Neuronal stem cell (in vitro differentiated cells): ENCODE measurements at places on chromosomes 3 and 15.

GRCh38 chr3:9149566-9149965 is 99.9 kb downstream of the SRGAP3 start:
- no peak for DNase-seq

- no peak for DNase-seq
Observed at GRCh38 chr3:10299175-10299574, 6.4 kb upstream of the GHRL start.

DNA sequence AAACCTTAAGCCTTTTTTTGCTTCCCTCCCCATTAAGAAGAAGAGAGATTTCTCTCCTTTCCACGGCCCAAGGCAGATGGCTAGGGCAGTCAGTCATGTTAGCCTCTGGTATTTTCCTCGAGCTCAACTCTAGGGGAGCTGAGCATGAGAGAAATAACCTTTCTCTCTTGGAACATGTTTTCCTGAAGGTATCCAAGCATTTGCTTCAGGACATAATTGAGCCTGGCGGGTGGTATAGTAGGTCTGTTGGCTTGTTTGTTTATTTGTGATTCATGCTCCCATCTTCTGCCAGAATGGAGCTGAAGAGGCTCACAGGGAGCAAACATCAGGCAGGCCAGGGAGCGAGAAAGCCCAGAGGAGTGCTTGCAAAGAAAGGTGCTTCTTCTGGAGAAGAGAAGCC is 102.5 kb downstream of the MESD start:
- no peak for DNase-seq

GRCh38 chr15:101827257-101827656 is 15.3 kb downstream of the OR4F15 start:
- no peak for DNase-seq

GRCh38 chr3:125418306-125418705 is 43.2 kb upstream of the ZNF148 start:
- DNase-seq: no peak

GRCh38 chr3:187615630-187616029 is 54.6 kb downstream of the SST start:
- no peak for DNase-seq

GRCh38 chr3:72957297-72957696 is 39.3 kb upstream of the PPP4R2 start:
- DNase-seq: peak; percentile 53

DNA sequence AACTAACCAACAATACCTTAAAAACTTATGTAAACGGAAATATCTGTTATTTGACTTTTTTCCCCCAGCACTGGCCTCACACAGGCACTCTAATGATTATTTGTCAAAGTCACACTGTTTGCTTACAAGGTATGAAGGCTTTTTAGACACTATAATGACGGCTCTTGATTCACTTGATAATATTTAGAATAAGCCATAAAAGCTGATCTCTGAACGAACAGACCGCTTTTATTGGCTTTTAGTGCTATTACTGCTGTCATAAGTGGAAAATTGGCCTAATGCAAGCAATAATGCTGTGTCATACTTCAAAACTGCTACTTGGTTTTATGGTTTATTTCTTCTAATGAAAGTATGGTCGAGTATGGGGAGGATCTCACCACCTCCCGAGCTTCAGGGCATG is 35.1 kb downstream of the MDFIC2 start:
- DNase-seq: no peak

GRCh38 chr3:44827196-44827595 is 34.5 kb upstream of the TMEM42 start:
- no peak for DNase-seq

- no peak for DNase-seq
Observed at GRCh38 chr15:71679223-71679792, 131.0 kb upstream of the NR2E3 start.

DNA sequence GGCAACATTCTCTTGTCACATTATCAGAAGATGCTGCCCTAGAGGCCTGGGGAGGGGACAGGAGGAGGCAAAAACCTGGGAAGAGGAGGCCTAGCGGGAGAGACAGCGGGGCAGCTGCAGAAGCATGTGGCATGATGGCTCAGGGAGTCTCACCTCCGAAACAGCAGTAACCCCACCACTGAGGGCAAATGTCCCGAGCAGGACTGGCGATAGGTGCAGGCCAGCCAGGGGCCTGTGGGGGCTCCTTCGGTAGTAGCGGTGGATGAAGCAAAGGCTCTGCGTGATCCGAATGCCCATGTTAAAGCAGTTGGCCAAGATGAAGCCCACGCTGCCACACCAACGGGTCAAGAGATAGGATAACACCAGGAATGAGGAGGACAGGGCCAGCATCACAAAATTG is 38.0 kb downstream of the RFT1 start:
- no peak for DNase-seq

DNA sequence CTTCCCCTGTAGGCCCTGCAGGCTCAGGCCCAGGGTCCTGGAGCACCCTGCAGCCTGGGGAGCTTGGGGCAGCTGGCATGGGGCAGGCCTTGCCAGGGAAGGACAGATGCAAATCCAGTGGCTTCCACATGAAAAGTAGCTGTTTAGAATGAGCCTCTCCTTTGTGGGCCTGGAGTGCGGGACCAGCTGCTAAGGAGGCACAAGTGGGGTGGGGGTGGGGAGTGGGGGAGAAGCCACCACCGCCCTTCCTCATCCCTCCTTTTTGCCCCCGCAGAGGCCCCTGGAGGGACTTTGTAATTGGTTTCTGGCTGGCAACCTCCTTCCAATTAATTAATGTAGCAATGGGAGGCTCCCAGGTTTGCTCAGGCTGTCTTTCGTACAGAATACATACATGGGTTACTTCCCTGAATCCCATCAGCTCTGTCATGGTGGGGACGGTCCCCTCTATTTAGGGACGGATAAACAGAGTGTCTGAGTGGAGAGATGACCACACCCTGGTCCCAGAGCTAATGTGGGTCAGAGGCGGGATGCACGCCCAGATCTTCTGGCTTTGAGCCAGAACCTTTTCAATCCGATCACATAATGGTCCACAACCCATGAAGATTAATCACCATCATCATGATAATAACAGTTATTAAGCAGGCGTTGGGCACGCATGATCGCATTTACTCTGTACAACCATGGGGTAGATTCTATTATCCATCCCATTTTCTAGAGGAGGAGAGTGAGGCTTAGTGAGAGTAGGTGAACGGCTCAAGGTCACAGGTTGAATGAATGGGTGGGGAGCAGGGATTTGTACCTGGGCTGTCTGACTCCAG is 6.2 kb downstream of the CORO2B start:
- DNase-seq: no peak

- peak; percentile 75 for DNase-seq
Observed at GRCh38 chr3:194134231-194134756, 1.7 kb upstream of the HES1 start.

GRCh38 chr3:180277041-180277440 is 240.3 kb upstream of the PEX5L start:
- no peak for DNase-seq

DNA sequence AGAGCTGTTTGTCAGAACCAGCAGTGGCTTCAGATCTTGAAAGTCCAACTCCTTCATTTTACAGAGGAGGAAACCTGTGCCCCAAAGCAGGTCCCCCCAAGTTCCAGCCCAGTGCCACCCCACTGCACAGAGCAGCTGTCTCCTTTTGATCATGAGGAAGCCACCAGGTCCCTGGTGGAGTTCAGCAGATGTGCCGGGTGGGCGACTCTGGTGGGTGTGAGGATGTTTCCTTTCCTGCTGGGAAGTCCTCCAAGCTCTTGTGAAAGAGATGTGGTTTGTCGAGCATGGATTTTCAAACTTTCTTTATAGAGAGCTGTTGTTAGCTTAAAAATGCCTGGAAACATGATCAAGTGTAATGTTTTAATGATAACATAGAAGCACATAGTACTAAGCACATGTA is 52.0 kb downstream of the SMAD3 start:
- DNase-seq: no peak

GRCh38 chr3:122318620-122319019 is 6.4 kb upstream of the CSTA start:
- DNase-seq: no peak

DNA sequence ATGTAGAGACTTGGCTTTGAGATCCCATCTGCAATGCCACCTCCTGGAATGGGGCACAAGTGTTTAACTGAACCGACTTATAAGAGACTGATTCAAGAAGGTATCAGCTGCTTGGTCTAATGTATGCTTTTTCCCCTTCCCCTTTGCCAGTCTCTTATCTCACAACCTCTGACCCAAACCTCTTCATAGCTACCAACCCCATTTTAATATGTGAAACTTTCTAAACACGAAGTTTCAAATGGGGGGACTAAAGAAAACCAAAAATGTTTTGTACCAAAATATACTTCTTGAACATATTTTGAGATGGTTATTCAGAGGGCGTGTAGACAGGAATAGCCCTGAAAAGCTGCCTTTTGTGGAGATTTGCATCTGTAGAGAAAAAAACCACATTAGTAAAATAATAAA is 73.1 kb downstream of the OXSM start:
- no peak for DNase-seq

GRCh38 chr3:71487418-71487817 is 96.1 kb downstream of the FOXP1 start:
- DNase-seq: no peak

DNA sequence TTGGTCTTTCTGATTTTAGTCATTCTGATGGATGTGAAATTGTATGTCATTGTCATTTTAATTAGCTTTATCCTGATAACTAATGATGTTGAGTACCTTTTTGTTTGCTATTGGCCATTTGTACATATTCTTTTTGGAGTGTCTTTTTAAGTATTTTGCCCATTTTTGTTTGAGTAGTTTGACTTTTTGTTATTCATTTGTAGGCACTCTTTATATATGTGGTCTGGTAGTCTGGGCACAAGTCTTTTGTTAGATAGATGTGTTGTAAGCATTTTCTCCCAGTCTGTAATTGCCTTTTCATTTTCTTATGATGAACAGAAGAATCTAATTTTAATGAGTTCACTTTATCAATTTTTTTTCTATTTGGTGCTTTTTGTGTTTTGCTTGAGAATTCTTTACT is 14.6 kb downstream of the GPR160 start:
- no peak for DNase-seq
